Lung (tissue), 17 donors: ENCODE measurements at places on chromosomes 4 and X. TPM values are rescaled to one million over a fixed set of nuclear protein-coding genes. Genes with fewer than 3 reads are reported as not detected.

Gene SAGE1
- polyA plus RNA-seq, result not detected

- H3K27ac ChIP-seq, result no peak overlapping the region
- DNase-seq, result no peak
- no peak overlapping the region for H3K4me3 ChIP-seq
- H3K4me1 ChIP-seq, result no peaks in the 10 kb centered on the region
- H3K27me3 ChIP-seq, result no peaks in the 10 kb centered on the region
Measured at GRCh38 chr4:40575846-40576245, 53.8 kb downstream of the RBM47 start.

DNA sequence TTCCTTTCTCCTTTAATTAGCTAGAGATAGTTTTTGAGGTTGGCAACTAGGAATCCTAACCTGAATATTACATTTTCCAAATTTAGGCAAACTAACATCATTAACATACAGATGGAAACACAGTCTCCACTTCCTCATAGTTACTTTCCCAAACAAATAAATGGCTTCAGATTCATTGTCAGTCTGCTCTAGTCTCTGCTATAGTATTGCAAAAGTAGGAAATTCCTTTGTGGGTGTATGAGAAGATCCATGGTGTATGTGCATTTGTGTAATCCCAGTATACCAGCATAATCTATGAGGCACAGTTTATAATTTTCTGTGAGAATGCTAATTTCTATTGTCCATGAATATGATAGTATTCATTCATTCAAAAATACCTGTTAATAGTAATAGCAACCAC, 3.0 kb upstream of the NDP start:
- no peaks in the 10 kb centered on the region for H3K4me1 ChIP-seq
- no peak overlapping the region for H3K4me3 ChIP-seq
- no peak for DNase-seq
- no peaks in the 10 kb centered on the region for H3K36me3 ChIP-seq

DNA sequence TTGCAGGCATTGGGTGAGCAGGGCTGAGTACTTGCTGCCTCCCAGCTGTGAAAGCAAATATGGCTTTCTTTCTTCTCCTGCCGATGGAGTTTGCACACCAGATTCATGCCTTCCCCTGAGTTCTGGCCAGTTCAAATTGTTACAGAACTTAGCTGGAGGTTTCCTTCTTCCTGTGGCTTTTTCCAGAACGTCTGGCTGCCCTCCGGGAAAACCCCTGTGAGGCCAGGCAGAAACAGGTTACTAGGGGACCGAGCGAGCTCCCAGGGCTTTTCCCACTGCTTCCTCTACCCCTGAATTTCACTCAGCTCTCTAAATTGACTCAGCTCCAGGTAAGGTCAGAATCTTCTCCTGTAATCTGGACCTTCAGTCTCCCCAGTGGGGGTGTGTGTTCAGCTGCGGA, 482.4 kb downstream of the C4orf33 start:
- no peak for DNase-seq
- H3K27ac ChIP-seq, result no peak overlapping the region
- H3K4me1 ChIP-seq, result no peaks in the 10 kb centered on the region
- H3K4me3 ChIP-seq, result no peak overlapping the region
- no peaks in the 10 kb centered on the region for H3K36me3 ChIP-seq

GRCh38 chr4:160044693-160045092, 941.8 kb downstream of the RAPGEF2 start:
- no peaks in the 10 kb centered on the region for H3K4me1 ChIP-seq
- H3K27ac ChIP-seq, result no peak overlapping the region
- DNase-seq, result no peak
- no peak overlapping the region for H3K4me3 ChIP-seq

Gene CNKSR2
- 0.79 TPM for polyA plus RNA-seq

GRCh38 chr4:152512483-152512882, 23.4 kb downstream of the FBXW7 start:
- H3K4me1 ChIP-seq, result no peaks in the 10 kb centered on the region
- H3K27me3 ChIP-seq, result no peaks in the 10 kb centered on the region
- DNase-seq, result no peak
- H3K36me3 ChIP-seq, result no peaks in the 10 kb centered on the region

- no peaks in the 10 kb centered on the region for H3K36me3 ChIP-seq
- no peak overlapping the region for H3K4me3 ChIP-seq
- H3K4me1 ChIP-seq, result no peaks in the 10 kb centered on the region
- H3K27ac ChIP-seq, result no peak overlapping the region
Measured at GRCh38 chrX:5431823-5432222, 796.8 kb downstream of the NLGN4X start.

- H3K4me3 ChIP-seq, result no peak overlapping the region
- H3K4me1 ChIP-seq, result no peaks in the 10 kb centered on the region
- H3K27ac ChIP-seq, result no peak overlapping the region
- no peaks in the 10 kb centered on the region for H3K27me3 ChIP-seq
- H3K36me3 ChIP-seq, result no peaks in the 10 kb centered on the region
Measured at GRCh38 chrX:123504630-123505270, 228.1 kb downstream of the THOC2 start.

Gene PABPC5
- 0.34 TPM for polyA plus RNA-seq

GRCh38 chrX:15680401-15680800, 15.8 kb upstream of the CLTRN start:
- no peaks in the 10 kb centered on the region for H3K36me3 ChIP-seq
- no peak overlapping the region for H3K4me3 ChIP-seq
- peaks cover 3% of the 10 kb centered on the region for H3K27me3 ChIP-seq
- no peak for DNase-seq
- H3K4me1 ChIP-seq, result peaks cover 8% of the 10 kb centered on the region

GRCh38 chr4:76689145-76689817, 208.7 kb downstream of the SOWAHB start:
- H3K27ac ChIP-seq, result peak overlapping the region; percentile 62
- H3K4me1 ChIP-seq, result peaks cover 6% of the 10 kb centered on the region
- peak; percentile 52 for DNase-seq
- H3K4me3 ChIP-seq, result peak overlapping the region; percentile 46

DNA sequence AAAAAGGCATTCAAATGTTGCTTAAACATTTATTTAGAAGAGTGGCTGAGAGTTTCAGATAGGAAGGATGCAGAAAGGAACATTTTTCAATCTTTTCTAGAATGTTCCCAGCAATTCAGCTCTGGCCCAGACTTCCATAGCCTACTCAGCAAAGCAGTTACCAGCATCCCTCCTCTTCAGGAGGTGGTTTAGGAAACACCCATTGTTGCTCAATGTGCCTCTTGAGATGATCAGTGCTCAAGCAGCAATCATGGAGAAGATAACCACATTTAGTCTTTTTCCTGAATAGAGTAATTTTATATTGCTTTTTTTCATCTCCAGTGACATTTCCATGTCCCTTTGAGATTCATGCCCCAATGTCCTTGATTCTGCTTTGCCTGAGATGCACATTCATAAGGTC, 328.7 kb upstream of the PPARGC1A start:
- H3K36me3 ChIP-seq, result no peaks in the 10 kb centered on the region
- H3K27me3 ChIP-seq, result no peaks in the 10 kb centered on the region
- DNase-seq, result no peak
- H3K4me3 ChIP-seq, result no peak overlapping the region

GRCh38 chr4:70280567-70280966, 38.2 kb downstream of the CSN3 start:
- no peaks in the 10 kb centered on the region for H3K27me3 ChIP-seq
- no peak overlapping the region for H3K27ac ChIP-seq
- no peak for DNase-seq
- no peaks in the 10 kb centered on the region for H3K36me3 ChIP-seq
- no peaks in the 10 kb centered on the region for H3K4me1 ChIP-seq
- no peak overlapping the region for H3K4me3 ChIP-seq

GRCh38 chr4:144647095-144647561, 1.2 kb downstream of the HHIP start:
- no peaks in the 10 kb centered on the region for H3K27me3 ChIP-seq
- peak overlapping the region; percentile 48 for H3K4me3 ChIP-seq
- H3K4me1 ChIP-seq, result peaks cover 4% of the 10 kb centered on the region
- H3K27ac ChIP-seq, result no peak overlapping the region
- DNase-seq, result peak; percentile 72

DNA sequence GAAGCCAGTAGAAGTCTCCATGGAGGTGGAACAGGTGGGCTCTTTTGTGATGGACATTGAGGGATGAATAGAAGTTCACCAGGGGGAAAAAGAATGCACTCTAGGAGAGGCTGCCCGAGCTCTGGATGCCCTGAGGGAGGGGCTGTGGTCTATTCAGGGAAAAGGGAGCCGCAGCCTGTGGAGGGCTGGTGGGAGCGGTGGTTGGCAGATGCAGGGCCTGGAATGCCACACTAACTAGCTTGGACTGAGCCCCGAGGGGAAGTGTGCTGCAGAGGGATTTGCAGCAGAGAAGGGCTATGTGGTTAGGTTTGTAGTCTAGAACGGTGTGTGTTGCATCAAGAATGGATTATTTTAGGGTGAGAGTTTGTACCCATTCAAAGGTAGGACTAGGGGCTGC, 29.5 kb upstream of the PSAPL1 start:
- no peak overlapping the region for H3K4me3 ChIP-seq
- no peak overlapping the region for H3K27ac ChIP-seq
- no peaks in the 10 kb centered on the region for H3K36me3 ChIP-seq
- DNase-seq, result no peak
- H3K4me1 ChIP-seq, result peaks cover 4% of the 10 kb centered on the region
